ENCODE measurements at places on chromosomes 12 and 14.

- DNase-seq, result no peak
Observed at GRCh38 chr12:91053951-91054715, 3.7 kb downstream of the KERA start.

DNA sequence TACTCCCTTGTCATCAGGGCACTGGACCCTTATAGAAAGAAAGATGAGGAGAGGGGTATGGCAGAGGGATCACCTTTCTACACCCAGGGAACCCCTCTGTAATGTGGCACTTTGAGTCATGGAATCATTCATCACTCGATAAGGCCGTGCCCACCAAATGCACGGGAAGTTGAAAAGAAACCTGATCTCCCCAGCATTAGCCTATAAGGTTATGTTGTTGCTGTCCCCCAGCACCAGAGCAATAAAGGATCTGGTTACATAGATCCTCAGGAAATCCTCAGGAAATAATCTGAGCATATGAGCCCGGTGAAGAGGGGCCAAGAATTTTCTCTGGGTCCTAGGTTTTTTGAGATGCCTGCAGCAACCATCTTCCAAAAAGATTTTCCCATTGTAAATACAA is 148.8 kb upstream of the CRY1 start:
- DNase-seq, result no peak

DNA sequence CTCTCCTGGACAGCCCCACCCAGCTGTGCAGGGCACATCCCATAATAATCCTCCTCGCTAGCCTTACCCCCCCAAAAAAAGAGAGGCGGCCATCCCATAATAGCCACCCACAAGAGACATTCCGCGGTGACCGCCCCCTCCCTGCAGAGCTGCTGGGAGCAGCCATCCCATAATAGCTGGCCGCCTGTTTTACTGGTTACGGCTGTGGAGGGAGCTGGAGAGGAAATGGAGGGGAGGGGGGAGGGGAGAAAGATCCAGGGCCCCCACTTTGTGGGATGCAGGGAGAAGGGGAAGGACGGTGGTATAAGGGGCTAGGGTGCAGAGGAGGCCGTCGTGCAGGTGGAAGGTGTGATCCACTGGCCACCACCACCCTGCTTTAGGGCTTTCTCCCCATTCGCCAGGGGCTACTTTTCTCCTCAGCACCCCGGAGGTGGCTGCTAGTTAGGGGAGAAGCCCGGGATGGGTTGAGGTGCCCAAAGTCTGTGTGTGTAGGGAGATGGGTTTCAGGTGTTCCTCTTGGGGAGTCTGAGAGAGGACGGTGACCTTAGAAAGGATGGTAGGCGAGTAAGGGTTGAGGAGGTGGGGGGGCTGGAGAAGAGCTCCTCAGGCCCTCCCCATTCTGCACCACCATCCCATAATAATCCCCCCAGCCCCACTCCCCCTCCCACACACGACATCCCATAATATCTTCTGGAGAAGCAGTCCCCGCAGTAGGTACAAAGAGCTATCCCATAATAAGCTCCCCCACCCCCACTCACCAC is 6.0 kb upstream of the CHD4 start:
- DNase-seq, result no peak

GRCh38 chr12:119692997-119693396 is 25.1 kb downstream of the PRKAB1 start:
- no peak for DNase-seq

GRCh38 chr14:77266336-77266735 is 4.7 kb downstream of the NGB start:
- no peak for DNase-seq

GRCh38 chr14:71119832-71120231 is 212.6 kb downstream of the PCNX1 start:
- DNase-seq, result no peak

GRCh38 chr14:24879661-24880386 is 170.1 kb downstream of the STXBP6 start:
- DNase-seq, result no peak

- no peak for DNase-seq
Observed at GRCh38 chr14:72699852-72700257, 194.0 kb downstream of the DPF3 start.

- DNase-seq, result no peak
Observed at GRCh38 chr12:132247718-132248452, 81.5 kb downstream of the GALNT9 start.

GRCh38 chr14:86761611-86762010 is 1231.4 kb downstream of the GALC start:
- DNase-seq, result no peak

GRCh38 chr12:94458877-94459727 is 565 bp downstream of the CEP83 start:
- no peak for DNase-seq

- DNase-seq, result no peak
Observed at GRCh38 chr12:94795520-94795919, 145.2 kb upstream of the TMCC3 start.

GRCh38 chr14:20383636-20384035 is 29.7 kb downstream of the TEP1 start:
- no peak for DNase-seq

DNA sequence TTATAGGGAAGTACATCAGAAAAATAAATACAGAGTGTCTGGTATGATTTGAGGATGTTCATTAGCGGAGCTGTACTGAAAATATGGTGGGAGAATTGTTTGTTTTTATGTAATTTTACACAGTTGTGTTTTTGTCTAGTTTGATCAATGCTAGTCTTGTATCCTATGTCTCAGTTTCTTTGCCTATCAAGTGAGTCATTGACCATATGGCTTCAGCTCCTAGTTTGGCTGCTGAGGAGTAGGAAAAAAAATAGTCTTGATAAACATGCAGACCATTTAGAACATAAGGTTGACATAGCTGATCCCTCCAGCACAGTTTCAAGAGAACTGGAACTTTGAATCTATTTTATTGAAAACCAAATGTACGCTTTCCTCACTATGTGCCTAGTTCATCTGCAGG is 1292.1 kb upstream of the FLRT2 start:
- DNase-seq, result no peak

- DNase-seq, result no peak
Observed at GRCh38 chr14:61121355-61121787, 140.3 kb downstream of the SLC38A6 start.

- DNase-seq, result no peak
Observed at GRCh38 chr12:52081263-52081733, 1.8 kb downstream of the SMIM41 start.

GRCh38 chr14:92108345-92109254 is 2.2 kb upstream of the ATXN3 start:
- DNase-seq, result no peak

- DNase-seq, result no peak
Observed at GRCh38 chr12:47578836-47579235, 127.0 kb downstream of the RPAP3 start.

DNA sequence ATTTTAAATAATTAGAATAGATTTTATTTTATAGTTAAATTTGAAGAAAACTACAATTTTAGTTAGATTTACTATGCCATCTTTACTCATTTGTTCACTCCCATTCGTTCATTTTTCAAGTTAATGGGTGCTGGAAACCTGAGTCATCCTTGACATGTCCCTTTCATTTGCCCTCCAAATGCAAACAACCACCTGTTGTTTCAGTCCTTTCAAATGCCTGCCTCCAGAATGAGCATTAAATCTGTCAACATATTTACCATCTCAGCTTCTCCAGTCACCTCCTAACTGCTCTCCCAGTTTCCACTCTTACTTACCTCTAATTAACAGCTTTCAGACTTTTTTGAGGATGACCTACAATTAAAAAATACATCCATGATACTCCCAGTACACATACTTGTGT is 375.5 kb downstream of the RAD51B start:
- no peak for DNase-seq

DNA sequence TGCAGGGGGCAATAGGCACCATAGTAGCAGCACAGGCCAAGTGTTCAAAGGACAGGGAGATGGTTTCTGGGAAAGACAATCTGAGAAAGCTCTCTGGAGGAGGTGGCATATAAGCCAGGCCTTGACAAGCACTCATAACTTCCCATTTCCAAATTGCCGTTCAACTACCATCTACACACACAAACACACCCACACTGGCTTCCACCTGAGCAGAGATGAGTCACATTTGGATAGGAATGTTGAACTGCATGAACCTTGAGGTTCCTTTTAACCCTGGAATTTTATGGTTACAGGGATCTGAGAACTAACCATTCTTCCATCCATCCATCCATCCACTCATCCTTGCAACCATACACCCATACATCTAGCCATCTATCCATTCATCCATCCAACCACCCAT is 86.6 kb downstream of the KSR2 start:
- no peak for DNase-seq

DNA sequence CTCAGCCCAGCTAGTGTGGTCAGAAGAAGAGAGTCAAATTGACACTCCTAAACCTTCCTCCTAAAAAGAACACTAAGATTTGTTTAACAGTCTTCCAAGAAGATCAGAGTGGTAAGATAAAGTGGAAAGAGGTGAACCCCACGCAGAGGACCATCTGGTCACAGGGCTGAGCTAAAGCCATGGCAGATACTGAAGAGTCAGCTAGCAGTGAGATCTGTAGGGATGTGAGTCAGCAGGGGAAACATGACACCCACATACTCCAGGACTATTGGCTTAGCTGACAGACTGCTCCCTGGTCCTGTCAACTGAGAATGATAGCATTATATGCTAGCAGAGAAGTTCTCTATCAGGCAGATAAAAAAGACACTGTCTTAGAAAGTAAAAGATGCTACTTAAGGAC is 269.4 kb upstream of the ALG10 start:
- no peak for DNase-seq

- DNase-seq, result no peak
Observed at GRCh38 chr12:29782285-29782870, 1.4 kb downstream of the TMTC1 start.

- DNase-seq, result no peak
Observed at GRCh38 chr14:86541972-86542371, 1012.0 kb downstream of the FLRT2 start.

DNA sequence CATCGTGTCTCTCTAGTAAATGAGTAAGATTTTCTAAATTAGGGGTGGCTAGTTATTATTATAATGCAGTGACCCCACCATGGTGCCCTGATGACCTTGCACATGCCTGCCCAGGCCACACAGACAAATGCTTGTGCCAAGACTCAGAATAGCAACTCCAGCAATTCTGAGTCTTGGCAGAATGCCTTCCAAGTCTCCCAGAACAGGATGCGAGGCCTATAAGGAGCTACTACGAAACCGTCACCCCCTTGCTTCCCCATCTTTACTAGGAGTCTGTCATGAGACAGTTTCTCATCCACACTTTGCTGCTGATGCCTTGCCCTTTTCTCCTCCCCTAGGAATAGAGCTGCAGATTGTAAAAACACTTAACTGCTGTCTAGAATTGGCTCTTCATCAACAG is 559.9 kb downstream of the TRHDE start:
- DNase-seq, result no peak

GRCh38 chr12:105878964-105879363 is 259.8 kb downstream of the NUAK1 start:
- no peak for DNase-seq
